Pulmonary artery endothelial cell (primary cell): ENCODE measurements at places on chromosomes 3 and 15.
A peak's percentile ranks its signal among the peaks of the same experiment; 100 is the strongest.

DNA sequence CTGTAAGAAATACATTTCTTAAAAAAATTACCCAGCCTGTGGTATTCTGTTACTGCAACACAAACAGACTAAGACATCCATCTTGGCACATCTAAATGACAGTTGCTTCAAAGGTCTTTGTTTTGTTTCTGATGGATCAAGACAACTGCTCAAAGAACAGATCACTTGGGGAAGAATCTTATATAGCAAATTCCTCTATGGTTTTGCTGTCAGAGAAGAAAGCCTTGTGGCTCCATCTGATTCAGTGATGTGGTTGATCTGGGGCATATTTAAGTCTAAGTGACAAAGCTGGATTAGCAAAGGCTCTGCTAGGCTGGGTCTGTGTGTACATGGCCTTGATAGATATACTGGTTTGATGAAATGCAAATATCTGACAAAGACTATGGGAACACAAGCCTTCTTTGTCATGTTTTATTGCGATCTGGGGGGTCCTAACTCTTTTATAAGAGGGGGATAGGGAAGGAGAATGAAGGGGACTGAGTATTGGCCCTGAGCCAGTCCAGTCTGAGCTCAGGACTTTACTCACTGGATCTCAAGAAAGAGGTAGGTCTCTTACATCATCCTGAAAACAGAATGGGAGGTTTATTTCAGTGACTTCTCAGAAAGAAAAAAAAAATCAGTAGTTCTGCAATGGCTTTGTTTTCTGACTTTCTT, 14.3 kb upstream of the LIMD1 start:
- DNase-seq: no peak

DNA sequence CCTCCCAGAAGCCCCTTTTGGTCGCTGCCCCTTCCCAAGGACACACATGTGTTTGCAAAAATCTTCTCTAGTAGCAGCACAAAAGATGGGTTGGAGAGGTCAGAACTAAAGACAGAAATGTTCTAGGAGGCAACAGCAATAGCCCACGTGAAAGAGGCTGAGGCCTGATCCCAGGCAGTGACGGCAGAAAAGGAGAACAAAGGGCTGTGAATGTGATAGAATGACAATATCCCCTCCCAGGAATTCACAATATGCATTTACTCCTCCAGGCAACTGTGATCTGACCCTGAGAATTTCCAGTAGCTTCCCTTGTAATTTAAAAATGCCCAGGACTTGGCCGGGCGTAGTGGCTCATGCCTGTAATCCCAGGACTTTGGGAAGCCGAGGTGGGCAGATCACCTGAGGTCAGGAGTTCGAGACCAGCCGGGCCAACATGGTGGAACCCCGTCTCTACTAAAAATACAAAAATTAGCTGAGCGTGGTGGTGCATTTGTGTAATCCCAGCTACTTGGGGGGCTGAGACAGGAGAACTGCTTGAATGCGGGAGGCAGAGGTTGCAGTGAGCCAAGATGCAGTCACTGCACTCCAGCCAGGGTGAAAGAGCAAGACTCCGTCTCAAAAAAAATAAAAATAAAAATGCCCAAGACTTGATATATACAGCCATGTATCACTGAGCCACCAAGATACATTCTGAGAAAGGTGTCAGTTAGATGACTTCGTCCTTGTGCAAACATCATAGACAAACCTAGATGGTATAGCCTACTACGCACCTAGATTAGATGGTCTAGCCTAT, 43.6 kb upstream of the PIAS1 start:
- DNase-seq: no peak

GRCh38 chr15:40092256-40092978, 16.3 kb downstream of the BMF start:
- DNase-seq: no peak

DNA sequence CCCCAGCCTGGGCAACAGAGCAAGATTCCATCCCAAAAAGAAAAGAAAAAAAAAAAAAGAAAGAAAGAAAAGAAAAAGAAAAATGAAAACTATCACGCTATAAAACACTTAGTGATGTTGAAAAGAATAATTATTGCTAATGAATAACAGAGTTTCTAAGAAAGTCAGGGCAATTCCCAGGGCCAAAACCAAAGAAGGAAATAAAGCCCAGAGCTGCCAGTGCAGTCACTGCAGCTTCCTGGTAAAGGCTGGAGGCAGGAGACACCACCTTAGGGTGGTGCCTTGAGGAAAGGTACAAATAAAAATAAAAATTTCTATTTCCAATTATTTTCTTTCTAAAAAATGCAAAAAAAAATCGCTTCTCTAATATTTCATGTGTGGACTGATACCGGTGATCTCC, 19.7 kb upstream of the UACA start:
- DNase-seq: no peak

DNA sequence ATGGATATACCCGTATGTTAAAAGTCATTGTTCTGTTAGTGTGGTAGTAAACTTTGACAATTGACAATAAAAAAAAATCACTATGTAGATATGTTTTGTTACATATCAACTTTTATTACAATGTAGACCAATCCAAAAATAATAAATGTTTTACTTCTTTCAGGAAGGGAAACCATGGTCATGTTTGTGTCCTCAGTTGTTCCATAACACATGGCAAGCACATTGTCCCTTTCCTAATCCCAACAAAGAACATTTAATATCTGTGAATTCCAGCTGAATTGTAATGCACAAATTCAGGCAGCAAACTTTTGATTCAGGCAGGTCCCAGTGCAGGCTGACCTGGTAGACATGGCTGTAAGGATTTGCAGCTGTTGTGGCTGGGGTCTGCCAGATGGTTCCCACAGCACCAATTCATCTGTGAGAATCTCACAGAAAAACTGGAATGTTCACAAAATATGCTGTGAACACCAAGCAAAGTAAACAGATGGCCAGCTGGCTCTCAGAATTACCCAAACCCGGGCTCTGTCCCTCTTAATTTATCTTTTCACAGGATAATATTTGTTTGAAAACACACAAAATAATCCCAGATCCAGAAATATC, 1.9 kb upstream of the SPG21 start:
- no peak for DNase-seq

DNA sequence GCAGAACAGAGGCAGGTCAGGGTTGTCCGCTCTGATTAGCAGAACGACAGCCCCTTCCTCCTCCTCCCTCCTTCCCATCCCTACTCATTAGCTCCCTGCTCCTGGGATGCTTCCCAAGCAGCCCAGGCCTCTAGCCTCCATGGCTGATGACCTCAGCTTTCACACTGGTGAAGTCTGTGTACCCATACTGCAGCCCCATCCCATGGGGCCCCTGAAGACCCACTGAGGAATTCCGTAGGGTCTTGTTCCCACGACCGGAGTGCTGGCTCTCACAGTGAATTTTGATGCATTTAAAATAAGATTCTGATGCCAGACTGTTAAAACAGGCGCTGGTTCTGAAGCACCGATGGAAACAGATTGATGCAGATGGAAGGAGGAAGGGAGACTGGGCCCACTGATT, 36.1 kb downstream of the GOLGA6A start:
- DNase-seq: no peak

DNA sequence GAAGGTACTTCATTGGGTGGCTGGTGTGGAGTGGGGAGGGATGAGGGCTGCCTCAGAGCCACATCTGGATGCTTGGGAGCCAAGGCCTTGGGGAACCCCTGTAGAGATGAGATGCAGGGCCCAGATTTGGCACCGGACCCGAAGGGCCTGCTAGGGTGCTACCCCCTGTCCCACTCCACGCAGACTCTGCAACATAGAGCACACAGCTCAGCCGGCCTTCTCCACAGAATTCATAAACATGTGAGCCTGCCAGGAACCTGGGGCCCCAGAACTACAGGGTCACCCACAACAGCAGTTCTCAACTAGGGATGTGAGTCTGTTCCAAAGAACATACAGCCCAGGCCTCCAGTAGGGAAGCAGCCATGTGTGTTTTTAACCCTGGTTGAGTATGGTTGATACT, 62.8 kb downstream of the LRIG1 start:
- DNase-seq: no peak

GRCh38 chr15:38625886-38626285, 61.3 kb upstream of the RASGRP1 start:
- DNase-seq: no peak

DNA sequence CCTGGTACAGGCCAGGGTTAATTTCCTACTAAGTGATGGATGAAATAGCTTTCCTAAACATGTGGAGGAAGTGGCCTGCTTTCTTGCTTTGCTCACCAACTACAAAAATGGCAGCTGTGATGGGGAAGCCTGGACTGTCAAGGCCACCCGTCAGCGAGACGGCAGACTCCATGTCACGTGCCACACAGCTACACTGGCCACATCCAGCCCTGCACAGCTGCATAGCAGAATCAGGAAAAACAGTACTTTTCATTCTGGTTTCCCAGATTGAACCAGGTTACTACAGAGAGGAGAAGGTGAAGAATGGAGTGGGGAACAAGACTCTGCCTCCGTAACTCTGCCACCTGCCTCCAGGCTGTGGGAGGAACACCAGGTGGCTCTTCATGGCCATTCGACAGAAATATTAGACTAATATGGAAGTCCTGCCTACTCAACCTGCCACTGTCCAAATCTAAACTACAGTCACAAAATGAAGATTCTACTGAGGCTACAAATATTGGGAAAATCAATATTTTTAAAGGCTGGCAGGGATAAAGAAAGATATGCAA, 174.3 kb downstream of the MAGI1 start:
- no peak for DNase-seq

GRCh38 chr3:54905261-54905888, 22.5 kb downstream of the LRTM1 start:
- DNase-seq: no peak

- no peak for DNase-seq
Observed at GRCh38 chr3:14274999-14275961, 96.7 kb downstream of the LSM3 start.

- no peak for DNase-seq
Observed at GRCh38 chr15:96544162-96544756, 213.8 kb downstream of the NR2F2 start.

DNA sequence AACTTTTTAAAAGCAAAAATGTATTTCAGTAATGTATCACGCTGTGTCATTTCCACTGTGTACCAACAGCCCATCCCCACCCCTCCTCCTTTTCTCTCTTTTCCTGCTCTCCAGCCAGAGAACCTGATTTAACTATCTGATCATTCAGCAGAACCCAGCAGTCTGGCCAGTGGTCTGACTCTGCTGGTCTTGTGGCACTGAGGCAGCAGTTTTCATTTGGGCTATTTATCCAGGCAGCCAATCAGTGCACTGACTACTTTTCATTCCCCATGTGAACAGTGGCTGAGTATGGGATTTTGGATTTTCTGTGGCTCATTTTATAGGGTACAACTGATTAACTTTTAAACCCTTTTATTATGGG, 56.3 kb downstream of the GPR171 start:
- DNase-seq: no peak

GRCh38 chr3:192986379-192986778, 68.7 kb upstream of the MB21D2 start:
- DNase-seq: no peak

DNA sequence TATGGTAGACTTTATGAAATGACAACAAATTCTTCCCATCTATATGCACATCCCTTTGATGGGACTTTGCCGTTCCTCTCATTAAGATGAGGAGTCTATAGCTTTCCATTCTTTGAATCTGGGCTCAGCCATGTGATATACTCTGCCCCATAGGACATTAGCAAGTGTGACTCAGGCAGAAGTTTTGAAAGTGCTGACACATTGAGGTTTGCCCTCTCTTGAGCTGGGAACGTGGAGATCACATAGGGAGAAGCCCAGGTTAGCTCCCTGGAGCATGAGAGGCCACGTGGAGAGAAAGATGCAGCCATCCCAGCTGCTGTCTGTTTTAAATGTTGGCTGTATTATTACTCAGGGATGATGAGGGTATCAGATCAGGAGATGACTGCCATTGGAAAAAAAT, 67.7 kb upstream of the OXTR start:
- no peak for DNase-seq

GRCh38 chr15:47887241-47887800, 170.0 kb downstream of the SEMA6D start:
- DNase-seq: no peak

GRCh38 chr3:113839551-113839950, 963 bp downstream of the GRAMD1C start:
- no peak for DNase-seq

- no peak for DNase-seq
Observed at GRCh38 chr3:119934249-119934648, 152.3 kb downstream of the NR1I2 start.

DNA sequence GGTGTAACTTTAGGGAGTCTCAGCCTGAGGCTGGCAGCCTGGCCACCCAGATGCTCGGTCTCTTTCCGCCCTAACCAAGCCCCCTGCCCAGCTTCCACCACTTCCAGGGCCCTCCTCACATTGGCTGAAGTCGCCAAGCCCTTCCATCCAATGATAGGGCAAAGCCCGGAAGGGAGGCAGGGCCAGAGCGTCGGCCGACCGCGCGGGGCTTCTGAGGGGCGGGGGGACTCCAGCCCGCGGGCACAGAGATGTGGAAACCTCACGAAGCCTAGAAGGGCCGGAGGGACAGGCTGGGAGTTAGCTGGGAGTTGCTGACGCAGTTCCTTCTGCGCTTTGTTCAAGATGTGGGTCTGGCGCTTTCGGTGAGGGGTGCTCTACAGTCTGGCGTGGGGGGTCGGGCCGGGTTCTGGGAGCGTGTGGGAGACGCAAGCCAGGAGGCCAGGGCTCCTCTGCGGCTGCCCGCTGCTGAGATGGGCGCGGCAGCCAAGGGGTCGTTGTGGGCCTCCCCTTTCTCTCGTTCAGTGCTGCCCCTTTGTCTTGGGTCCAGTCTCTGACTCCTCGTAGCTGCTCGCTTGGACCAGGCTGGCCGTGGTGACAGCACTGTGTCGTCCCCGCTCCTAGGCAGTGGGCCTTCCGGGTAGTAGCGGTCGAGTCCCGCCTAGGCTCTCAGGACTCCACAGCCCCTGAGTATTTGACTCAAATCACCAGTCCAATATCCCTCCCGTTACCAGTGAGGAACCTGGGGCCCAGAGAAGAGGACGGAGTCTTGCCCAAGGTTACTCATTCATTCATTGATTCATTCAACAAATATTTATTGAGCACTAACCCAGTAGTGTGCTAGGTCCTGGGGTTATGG, at the start of gene ZNF660:
Gene ZNF660, plus strand, starts transcription at position 319 of the 856 bp plus-strand sequence. CDS start 9,230 bp downstream, outside the sequence.
- peak; percentile 13 for DNase-seq

DNA sequence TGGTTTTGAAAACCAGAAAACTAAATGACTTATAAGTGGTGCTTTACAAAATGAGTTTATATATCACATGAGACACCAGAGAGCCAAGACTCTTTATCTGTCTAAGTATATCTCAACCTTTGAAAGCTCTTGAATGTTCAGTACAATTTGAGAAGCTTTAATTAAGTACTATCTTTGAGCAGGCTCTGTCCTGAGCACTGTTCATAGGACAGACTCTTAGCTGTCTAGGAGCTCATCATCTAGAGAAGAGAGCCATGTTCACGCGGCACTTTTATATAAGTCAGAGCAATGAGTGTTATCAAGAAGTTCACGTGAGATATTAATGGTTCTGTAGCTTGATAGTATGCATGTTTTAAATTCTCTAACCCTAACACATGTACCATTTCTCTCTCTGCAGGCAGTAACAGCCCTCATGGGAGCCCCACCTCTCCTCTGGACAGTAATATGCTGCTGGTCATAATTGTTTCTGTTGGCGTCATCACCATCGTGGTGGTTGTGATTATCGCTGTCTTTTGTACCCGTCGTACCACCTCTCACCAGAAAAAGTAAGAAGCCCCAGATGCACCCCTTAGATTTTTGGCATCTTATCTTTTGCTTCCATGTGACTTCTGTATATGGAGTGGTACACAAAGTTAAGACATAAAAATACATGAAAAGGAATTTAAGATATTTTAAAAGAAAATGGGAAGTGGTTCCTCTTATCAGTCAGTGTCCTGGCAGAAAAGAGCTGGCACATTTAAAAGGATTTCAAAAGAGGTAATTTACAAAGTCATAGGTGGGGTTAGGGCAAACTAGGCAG, 86.0 kb downstream of the HCN4 start:
- DNase-seq: no peak

- no peak for DNase-seq
Observed at GRCh38 chr3:78569804-78570203, 1198.0 kb downstream of the ROBO1 start.
